ENCODE measurements at places on chromosomes 2 and 18. TPM values are rescaled to one million over a fixed set of nuclear protein-coding genes. Genes with fewer than 3 reads are reported as not detected.

GRCh38 chr2:119683713-119684443 lies 4.9 kb downstream of the TMEM177 start:
- no peak overlapping the region for H3K4me3 ChIP-seq
- DNase-seq = peak; percentile 34
- H3K4me1 ChIP-seq = no peaks in the 10 kb centered on the region
- no peaks in the 10 kb centered on the region for H3K36me3 ChIP-seq
- no peaks in the 10 kb centered on the region for H3K27me3 ChIP-seq

DNA sequence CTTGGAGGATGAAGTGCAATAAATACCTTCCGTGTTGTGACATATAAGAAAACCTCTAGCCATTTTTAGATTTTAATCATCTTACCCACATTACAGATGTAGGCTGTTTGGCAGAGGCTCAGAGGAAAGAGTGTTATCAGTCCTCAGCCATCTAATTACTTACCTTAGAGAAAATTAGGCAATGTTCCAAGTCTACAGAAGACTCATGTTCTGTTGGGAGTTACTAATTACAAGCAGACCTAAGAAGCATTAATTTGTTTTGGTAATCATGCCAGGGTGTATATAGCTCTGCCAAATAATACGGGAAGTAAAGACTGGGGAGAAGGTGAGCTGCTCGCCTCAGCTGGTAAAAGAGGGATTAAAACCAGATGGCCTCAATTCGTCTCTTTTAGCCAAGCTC lies 125.8 kb upstream of the PGAP1 start:
- no peaks in the 10 kb centered on the region for H3K4me1 ChIP-seq
- H3K36me3 ChIP-seq = no peaks in the 10 kb centered on the region
- H3K27me3 ChIP-seq = no peaks in the 10 kb centered on the region
- DNase-seq = no peak
- H3K27ac ChIP-seq = no peak overlapping the region
- H3K4me3 ChIP-seq = no peak overlapping the region

DNA sequence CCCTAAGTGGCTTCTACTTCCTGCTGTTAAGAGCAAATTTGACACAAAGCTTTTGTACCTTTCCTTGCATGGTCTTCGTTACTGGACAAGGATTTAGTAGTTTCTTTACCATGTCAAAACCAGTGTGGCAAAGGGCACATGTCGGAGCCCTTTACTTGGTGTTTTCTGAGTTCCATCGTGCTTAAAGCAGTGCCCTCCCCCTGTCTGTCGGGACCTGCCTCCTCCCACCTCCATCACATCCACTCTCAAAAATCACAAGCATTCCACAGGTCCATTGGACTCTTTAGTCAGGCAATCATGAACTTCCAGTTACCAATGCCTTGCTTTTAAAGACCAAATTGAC lies 763 bp downstream of the CCDC141 start:
- H3K27ac ChIP-seq = no peak overlapping the region
- no peak overlapping the region for H3K4me3 ChIP-seq
- no peaks in the 10 kb centered on the region for H3K27me3 ChIP-seq
- DNase-seq = no peak
- no peaks in the 10 kb centered on the region for H3K36me3 ChIP-seq

DNA sequence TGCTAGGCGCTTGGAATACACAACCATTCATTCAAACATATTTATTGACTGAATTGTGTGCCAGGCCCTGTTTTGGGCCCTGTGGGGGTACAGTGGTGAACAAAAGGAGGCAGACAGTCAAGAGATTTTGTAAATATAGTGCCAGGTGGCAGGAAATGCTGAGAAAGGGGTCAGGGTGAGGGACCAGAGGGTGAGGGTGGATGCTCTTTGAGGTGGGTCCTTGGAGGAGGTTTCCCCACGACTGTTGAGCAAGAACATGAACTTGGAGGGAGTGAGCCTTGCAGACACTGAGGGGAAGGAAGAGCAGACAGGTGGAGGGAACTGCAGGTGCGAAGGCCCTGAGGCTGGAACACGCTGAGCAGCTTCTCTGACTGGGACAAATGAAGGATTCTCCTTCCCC lies 40.7 kb downstream of the ODC1 start:
- H3K4me3 ChIP-seq = no peak overlapping the region
- H3K27me3 ChIP-seq = no peaks in the 10 kb centered on the region
- no peaks in the 10 kb centered on the region for H3K4me1 ChIP-seq
- no peak for DNase-seq
- no peaks in the 10 kb centered on the region for H3K36me3 ChIP-seq

- no peak overlapping the region for H3K4me3 ChIP-seq
- H3K36me3 ChIP-seq = no peaks in the 10 kb centered on the region
- H3K4me1 ChIP-seq = no peaks in the 10 kb centered on the region
- H3K27ac ChIP-seq = no peak overlapping the region
- no peaks in the 10 kb centered on the region for H3K27me3 ChIP-seq
These were observed 247.8 kb downstream of the TDRD15 start for GRCh38 chr2:21371499-21372003.

The LIMS4 gene
- not detected for total RNA-seq

DNA sequence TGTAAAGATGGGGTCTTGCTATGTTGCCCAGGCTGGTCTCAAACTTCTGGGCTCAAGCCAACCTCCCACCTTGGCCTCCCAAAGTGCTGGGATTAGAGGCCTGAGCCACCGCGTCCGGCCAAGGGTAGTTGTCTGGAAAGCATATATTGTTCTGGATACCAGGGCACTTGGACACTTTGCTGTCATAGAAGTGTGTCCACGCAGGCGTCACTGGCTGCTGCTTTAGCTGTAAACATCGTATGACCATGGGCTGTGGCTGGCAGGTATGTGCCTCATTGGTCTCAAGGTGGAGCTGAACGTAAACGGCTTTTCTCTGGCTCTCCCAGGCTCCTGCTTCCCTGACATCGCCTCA lies 3.2 kb upstream of the GPR35 start:
- H3K4me1 ChIP-seq = no peaks in the 10 kb centered on the region
- H3K4me3 ChIP-seq = no peak overlapping the region
- DNase-seq = no peak
- no peaks in the 10 kb centered on the region for H3K36me3 ChIP-seq
- no peak overlapping the region for H3K27ac ChIP-seq

DNA sequence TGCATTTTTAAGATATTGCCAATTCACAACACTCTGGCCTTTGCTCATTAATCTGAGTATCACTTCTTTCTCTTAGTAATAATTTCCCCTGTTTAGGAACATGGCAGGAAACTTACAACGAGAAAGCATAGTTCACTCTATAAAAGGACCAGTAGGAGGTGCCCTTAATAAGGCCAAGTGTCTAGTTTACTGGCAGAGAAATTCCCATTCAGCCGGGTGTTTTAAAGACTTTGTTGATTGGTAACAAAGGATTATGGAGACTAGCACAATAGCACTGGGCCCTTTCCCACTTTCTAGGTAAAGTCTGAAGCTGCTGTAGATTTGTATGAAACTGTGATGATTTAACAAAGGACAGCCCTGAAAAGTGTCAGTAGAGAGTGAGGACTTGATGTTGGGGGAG lies 3.1 kb downstream of the DCC start:
- no peaks in the 10 kb centered on the region for H3K36me3 ChIP-seq
- no peak for DNase-seq
- H3K4me1 ChIP-seq = no peaks in the 10 kb centered on the region
- no peak overlapping the region for H3K27ac ChIP-seq
- H3K27me3 ChIP-seq = no peaks in the 10 kb centered on the region

DNA sequence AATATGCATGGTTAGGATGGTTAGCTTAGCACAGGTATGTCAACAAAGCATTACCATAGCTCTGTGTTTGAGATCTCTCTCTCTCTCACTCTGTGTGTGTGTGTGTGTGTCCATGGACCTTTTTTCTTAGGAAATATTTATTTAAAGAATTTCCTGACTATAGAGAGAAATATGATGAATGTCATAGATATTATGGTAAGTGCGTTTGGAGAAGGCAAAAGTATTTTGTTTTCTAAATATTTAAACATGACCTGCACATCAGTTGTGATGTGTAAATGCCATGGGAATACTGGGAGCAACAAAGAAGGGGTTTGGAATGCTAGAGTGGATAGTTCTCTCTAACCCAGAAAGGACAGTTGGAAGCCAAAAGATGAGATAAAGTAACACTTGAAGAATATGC lies 3.9 kb upstream of the TMEM178A start:
- H3K27ac ChIP-seq = no peak overlapping the region
- no peak overlapping the region for H3K4me3 ChIP-seq
- H3K27me3 ChIP-seq = no peaks in the 10 kb centered on the region
- H3K4me1 ChIP-seq = no peaks in the 10 kb centered on the region
- no peak for DNase-seq

DNA sequence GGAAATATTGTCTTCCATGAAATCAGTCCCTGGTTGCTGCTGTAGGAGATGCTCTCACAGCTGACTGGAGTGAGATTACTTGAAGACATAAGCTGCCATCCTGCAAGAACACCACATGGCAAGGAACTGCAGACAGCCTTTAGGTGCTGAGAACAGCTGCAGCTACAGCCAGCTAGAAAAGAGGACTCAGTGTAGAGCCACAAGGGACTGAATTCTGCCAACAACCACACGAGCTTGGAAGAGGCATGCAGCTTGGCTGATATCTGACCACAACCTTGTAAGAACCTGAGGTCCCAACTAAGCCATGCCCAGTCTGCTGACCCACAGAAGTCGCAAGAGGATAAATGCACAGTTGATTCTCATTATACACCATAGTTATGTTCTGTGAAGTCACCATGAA lies 181.8 kb upstream of the ARL4C start:
- H3K27ac ChIP-seq = no peak overlapping the region
- no peak for DNase-seq
- no peaks in the 10 kb centered on the region for H3K36me3 ChIP-seq
- no peaks in the 10 kb centered on the region for H3K27me3 ChIP-seq

The KCTD1 gene
- total RNA-seq = 7.7 TPM

DNA sequence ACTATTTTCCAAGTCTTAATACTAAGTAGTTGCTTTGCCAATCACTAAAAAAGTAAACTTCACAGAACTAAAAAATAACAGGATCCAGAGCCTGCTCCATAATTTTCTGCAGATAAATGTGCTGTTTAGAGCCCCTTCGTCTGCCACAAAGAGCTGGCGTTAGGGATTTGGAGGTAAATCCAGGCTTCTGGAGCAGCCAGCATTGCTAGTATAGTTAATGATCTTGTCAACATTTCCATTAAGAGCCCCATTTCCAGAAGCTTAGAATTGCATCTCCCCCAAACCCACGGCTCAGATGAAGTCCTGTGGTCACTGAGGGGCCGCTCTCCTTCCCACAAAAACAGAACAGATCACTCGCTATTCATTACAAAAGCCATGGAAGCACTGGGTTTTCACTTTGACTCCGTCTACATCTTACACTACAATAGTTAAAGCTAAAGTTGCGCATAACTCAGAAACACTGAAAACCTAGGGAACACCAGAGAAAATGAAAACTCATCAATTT lies 41.9 kb downstream of the ZNF516 start:
- no peak overlapping the region for H3K4me3 ChIP-seq
- peaks cover 21% of the 10 kb centered on the region for H3K4me1 ChIP-seq
- H3K36me3 ChIP-seq = no peaks in the 10 kb centered on the region
- peak overlapping the region; percentile 94 for H3K27ac ChIP-seq
- DNase-seq = no peak

GRCh38 chr2:68653538-68653982 lies 10.2 kb downstream of the PROKR1 start:
- no peaks in the 10 kb centered on the region for H3K27me3 ChIP-seq
- DNase-seq = no peak
- no peak overlapping the region for H3K4me3 ChIP-seq
- no peak overlapping the region for H3K27ac ChIP-seq
- H3K36me3 ChIP-seq = no peaks in the 10 kb centered on the region
- H3K4me1 ChIP-seq = no peaks in the 10 kb centered on the region

The ARL4C gene
- total RNA-seq = 3.0 TPM

The LYPD6B gene
- not detected for total RNA-seq

GRCh38 chr2:180572346-180572745 lies 408.1 kb upstream of the UBE2E3 start:
- no peak overlapping the region for H3K4me3 ChIP-seq
- no peaks in the 10 kb centered on the region for H3K4me1 ChIP-seq
- H3K36me3 ChIP-seq = no peaks in the 10 kb centered on the region
- H3K27ac ChIP-seq = no peak overlapping the region
- no peak for DNase-seq
- H3K27me3 ChIP-seq = no peaks in the 10 kb centered on the region

DNA sequence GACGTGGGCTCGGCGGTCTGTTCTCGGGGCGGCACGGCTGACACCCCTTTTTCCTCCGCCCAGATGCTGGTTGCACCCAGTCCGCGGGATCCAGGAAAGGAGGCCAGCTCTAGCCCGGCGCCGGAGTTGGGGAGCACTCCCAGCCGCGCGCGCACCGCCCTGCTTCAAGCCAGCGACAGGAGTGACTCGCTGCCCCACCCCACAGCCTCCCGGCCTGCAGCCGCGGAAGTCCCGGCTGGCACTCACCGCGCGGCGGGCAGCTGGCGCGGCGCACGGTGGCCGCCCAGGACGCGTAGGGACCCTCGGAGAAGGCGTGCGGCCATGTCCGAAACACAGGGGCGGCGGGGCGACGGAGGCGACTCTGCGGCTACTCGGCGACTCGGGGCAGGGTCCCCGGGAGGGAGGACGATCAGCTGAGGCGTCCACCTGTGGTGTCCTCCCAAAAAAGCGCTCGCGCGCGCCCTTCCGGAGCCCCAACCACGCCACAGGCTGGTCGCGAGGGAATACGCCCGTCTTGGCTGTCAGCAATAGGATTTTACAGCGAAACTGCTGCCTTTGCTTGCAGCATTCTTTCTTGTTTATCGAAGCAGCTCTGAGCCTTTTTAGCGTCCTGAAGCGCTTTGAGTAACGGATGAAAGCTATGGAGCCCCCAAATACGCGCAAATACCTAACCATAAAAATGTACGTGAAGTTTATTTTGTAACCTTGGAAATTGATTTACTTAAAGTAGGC lies at the start of gene ACADL:
Gene ACADL (minus strand): TSS at position 507 of the 732 bp plus-strand sequence. CDS start 184 bp downstream, at position 323.
- no peaks in the 10 kb centered on the region for H3K36me3 ChIP-seq
- H3K4me3 ChIP-seq = peak within 1 kb of the TSS; percentile 37
- H3K27ac ChIP-seq = no peak within 1 kb of the TSS
- DNase-seq = peak; percentile 25
- H3K27me3 ChIP-seq = peaks cover 10% of the 10 kb centered on the region
- H3K4me1 ChIP-seq = no peaks in the 10 kb centered on the region

The KCNE4 gene
- 9.8 TPM for total RNA-seq

DNA sequence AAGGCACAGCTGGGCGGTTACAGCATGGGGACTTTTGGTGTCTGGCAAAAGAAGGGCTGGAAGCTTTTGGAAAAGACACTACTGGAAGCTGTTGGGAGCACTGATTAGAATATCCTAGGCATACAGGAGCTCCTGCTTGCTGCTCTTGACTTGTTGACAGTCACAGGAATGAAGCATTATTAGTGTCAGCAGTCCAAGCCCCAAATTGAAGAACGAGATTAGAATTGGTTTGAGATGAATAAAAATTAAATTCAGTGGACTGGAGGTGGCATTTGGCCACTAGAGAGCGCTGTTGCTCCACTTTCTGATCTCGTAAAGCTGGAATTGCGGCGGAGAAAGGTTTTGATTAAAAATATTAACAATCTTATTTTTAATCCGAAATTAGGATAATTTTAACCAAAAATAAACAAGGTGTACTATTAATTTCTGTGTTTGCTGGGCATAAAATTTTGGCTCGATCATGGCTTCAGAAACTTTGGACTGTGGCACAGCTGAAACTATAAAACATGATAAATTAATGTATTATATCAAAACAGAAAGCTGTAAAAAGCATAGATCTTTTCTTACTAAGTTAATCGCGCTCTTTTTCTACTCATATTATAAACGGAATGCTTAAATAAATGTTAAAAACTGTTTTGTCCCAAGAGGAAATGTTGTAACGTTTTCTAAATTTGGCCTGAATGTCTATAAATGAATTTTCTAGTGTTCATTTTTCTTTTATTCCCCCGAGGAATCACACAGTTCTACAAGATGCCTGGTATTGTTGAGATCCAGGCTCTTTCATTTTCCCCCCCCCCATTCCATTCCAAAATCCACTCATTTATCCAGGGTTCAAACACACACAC lies 2.4 kb upstream of the HOXD8 start:
- no peaks in the 10 kb centered on the region for H3K4me1 ChIP-seq
- no peaks in the 10 kb centered on the region for H3K27me3 ChIP-seq
- DNase-seq = peak; percentile 81
- H3K27ac ChIP-seq = peak overlapping the region; percentile 99

The C2orf78 gene
- not detected for total RNA-seq

Measured in uterus (tissue), 4 donors.